ENCODE measurements at places on chromosomes 3 and 15.

GRCh38 chr3:42052484-42053351 is 38.4 kb upstream of the TRAK1 start:
- peak; percentile 73 for DNase-seq

DNA sequence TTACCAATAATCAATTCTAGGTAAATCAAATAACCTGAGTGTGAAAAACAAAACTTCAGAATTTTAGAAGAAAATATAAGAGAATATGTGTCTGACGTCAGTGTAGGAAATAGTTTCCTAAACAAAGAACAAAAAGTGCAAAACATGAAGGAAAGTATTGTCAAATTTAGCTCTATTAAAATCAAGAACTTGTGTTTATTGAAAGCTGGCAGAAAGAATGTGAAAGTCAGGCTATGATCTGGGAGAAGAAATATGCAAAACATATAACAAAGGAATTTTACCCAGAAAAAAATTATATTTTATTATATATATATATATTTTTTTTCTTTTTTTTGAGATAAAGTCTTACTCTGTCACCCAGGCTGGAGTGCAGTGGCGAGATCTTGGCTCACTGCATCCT is 129.1 kb upstream of the ANKRD28 start:
- no peak for DNase-seq

DNA sequence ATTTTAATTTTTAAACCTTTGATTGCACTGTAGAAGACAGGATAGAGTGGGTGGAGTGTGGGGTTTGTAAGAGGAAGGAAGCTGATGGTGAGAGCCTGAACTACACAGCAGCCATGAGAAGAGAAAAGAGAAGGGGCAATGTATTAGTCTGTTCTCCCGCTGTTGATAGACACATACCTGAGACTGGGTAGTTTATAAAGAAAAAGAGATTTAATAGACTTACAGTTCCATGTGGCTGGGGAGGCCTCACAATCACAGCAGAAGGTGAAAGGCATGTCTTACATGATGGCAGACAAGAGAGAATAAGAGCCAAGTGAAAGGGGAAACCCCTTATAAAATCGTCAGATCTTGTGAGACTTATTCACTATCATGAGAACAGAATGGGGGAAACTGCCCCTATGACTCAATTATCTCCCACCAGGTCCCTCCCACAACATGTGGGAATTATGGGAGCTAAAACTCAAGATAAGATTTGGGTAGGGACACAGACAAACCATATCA is 37.3 kb downstream of the STARD5 start:
- DNase-seq: no peak

GRCh38 chr3:12351145-12351544 is 62.3 kb downstream of the PPARG start:
- DNase-seq: no peak

DNA sequence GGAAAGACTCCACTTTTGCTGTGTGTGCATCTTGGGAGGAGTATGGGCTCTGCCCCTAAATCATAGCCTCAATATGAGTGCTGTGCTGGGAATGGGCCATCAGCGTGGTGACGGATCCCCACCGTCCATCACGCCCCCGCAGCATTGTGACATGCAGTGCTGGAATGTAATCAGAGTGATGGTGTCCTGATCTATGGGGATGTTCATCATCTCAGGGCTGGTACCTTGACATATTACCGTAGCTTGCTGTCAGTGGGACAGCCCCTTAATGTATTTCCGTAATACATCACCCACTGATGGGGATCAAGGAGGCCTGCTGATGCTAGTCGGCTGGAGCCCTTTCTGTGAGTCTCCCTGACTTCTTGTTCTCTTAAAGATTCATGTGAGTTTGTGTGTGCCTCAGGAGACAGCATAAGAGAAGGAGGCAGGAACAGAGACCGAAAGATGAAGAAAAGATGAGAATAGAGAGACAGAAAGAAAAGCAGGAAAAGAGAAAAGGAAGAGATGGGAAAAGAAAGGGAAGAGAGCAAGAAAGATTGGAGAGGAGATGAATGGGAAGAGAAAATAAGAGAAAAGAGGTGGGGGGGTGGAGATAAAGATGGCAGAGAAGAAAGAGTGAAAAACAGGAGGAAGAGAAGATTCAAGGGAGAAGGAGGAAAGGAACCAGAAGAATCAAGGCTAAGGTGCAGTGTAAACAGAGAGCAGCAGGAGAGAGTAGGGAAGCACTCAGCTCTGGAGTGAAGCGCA is 183.7 kb downstream of the RPLP1 start:
- no peak for DNase-seq

GRCh38 chr3:143668924-143669790 is 179.1 kb downstream of the SLC9A9 start:
- no peak for DNase-seq

DNA sequence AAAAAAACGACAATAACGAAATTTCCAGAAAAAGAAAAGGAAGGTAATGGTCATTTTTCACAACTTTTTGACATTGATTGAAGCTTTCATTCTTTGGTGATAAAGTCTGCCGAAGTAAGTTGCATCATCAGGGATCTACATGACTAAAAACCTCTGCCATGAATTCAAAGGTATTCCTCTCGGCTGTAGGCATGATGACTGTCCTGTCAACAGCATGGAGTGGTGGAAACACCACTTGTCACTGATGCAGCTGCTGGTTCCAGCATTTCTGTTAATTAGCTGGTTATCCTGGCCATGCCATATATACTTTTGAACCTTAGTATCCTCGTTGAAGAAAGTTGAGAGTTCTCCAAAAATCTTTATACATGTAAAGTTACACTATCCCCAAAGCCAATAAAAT is 859.0 kb upstream of the ARPP21 start:
- no peak for DNase-seq

- DNase-seq: peak; percentile 51
Measured at GRCh38 chr3:156772588-156773206, 53.5 kb upstream of the LEKR1 start.

Measured in EH (cell line).